ENCODE measurements at places on chromosomes 1 and 21.
A peak's percentile ranks its signal among the peaks of the same experiment; 100 is the strongest.

- DNase-seq, result no peak
These were observed 92.6 kb downstream of the ARHGEF10L start for GRCh38 chr1:17632106-17632505.

GRCh38 chr1:154937988-154938386, 1.5 kb upstream of the PMVK start:
- DNase-seq, result no peak

DNA sequence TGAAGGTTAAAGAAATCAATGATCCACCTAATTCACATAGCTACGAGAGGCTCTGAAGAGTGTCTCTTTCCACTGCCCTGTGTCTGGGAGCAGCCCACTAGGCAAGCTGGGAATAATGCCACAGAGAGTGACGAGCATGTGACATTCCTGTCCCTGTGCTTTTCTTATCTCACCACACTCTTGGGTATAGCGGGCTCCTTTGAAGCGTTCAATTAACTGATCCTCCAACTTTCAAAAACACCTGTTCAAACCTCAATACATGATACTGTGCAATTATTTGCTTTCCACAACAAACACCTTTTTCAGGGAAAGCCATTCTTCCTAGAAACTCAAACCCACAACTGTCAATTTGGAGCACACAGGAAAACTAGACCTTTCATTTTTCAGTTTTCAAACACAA, 43.4 kb downstream of the PLPP3 start:
- no peak for DNase-seq

DNA sequence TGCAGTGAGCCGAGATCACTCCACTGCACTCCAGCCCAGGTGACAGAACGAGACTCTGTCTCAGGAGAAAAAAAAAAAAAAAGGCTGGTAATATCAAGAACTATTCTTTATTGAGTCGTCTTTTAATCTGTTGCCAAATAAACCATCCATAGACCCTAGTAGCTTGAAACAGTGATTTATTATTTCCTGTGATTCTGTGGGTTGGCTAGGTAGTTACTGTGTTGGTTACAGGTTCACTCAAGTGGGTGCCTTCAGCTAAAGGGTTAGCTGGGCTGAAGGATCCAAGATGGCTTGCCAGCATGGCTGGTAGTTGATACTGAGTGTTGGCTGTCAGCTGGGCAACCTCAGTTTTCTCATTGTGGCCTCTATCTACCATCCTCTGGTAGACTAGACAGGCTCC, 9.2 kb downstream of the TLCD4 start:
- DNase-seq, result no peak

- DNase-seq, result no peak
These were observed 50.9 kb upstream of the C1orf198 start for GRCh38 chr1:230919207-230919606.

GRCh38 chr1:31183927-31184554, 55.6 kb downstream of the NKAIN1 start:
- peak; percentile 16 for DNase-seq

GRCh38 chr1:22879445-22879844, 93.2 kb downstream of the LACTBL1 start:
- DNase-seq, result no peak

DNA sequence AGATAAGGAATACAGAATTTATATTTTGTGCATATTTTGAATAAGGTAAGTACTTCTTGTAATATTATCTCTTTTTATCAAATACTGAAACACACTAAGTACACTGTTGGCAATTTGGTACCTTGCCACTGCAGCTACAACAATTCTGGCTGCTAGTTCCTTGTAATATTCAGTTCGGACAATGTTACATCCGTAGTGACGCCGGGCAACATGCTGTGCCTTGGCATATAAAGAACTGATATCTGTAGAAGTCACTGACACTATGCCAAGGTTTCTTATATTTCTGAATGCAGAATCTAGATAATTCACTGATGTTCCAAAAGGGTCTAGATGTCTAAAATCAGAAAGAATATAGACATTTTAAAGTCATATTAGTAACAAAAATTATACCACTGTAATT, 17.5 kb downstream of the TRMT1L start:
- no peak for DNase-seq

DNA sequence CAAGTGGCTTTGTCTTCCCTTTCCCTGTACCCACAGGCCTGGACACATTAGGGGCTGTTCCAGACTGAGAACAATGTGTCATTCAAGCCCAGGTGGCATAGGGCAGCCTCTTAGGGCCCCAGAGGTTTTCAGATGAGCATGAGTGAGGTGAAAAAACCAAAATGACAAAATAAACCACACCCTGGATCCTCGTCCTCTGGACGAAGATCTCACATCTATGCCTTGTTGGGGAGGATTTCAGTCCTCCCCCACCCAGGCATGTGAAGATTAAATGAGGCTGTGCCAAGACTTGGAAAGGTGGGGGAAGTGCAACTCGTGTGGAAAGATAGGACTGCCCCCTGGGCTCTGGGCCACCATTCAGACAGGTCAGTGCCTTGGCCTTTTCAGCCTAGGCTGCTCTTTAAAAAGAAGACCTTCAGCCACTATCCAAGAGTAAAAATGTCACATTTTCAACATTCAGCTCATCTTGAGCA, 32.8 kb upstream of the IL19 start:
- peak; percentile 35 for DNase-seq

DNA sequence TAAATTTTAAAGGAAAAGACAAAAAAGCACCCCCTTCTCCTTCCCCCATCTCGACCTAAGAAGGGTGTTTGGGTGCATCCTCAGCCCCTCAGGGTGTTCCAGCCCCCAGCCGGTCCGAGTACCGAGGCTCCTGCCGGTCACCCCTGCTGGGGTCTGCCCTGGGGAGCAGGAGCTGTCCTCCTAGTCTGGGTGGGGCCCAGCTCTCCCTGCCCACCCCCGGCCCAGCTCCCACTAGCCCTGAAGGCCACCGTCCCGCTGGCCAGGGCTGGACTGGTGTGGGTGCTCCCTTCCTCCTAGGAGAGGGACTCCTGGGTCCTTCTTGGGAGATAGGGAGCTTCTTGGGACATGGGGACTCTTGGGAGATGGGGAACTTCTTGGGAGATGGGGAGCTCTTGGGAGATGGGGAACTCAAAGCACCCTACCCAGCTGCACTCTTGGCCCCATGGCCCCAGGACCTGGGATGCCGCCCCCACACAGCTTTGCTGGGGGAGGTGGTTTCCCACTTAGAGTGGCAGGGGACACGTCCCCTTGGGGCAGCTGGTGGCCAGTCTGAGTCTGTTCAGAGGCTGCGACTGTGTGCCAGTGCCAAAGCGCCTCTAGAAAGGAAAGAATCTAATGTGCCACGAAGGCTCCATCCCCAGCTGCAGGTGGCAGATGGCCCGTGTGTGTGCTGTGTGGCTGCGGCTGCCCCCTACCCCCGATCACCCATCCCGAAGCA, 44.5 kb downstream of the MORN1 start:
- no peak for DNase-seq

DNA sequence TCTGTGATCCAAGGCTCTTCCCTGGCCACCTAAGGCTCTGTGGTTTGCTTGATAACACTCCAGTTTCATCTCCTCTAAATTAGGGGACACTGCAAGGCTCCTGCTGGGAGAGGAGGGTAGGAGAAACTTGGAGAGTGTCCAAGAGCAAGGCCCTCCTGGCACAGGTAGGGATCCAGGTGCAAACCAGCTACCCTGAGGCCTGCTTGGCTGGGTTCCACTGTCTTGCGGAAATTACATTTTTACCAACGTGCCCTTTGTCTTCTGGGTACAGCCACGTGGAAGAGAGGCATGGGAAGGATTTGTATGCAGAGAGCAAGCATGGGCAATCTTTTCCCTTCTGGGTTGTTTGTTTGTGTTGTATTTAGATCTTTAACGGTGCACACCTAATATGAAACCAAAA, 132.5 kb downstream of the PRDM2 start:
- no peak for DNase-seq

- peak; percentile 80 for DNase-seq
These were observed 161.1 kb upstream of the COL6A1 start for GRCh38 chr21:45820171-45821091.

- no peak for DNase-seq
These were observed 10.7 kb downstream of the RCC1 start for GRCh38 chr1:28516518-28516956.

DNA sequence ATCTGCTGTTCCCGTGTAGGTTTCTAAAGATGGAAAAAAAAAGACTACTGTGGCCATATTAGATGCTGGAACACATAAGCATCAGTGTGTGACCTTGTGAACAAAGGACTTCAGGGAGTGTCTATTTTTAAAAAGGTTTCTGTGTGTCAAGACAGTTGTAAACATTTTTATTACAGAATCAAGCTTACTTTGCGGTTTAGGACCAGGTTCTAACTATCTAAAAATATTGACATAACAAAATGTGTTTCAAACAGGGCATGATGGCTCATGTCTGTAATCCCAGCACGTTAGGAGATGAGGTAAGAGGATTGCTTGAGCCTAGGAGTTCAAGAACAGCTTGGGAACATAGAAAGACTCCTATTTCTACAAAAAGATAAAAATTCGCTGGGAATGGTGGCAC, 7.1 kb upstream of the DDI2 start:
- DNase-seq, result no peak

GRCh38 chr21:36630485-36631206, 68.3 kb upstream of the SIM2 start:
- peak; percentile 48 for DNase-seq

DNA sequence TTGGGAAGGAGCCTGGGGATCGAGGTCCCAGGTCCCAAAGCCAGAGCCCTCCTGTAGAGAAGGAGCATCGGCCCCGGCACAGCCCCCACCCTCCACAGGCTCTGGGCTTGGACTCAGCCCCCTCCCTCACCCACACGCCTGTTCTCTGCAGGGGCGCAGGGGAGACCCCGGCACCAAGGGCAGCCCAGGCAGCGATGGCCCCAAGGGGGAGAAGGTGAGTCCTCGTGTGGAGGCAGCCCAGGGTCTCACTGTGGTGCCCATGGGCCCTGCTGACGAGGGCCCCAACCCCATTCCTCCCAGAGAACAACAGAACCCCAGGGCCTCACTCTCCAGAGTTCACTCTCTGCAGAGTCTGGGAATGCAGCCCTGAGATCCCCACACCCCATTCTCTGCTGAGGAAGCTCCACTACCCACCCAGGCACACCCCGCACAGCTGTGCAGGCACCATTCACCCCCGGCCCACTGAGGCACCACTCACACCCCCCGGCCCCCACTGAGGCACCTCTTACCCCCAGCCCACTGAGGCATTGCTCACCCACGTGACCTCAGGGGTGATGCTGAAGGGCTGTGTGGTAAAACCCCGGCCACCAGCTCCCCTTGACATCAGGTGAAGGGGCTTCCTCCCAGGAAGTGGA, 21.8 kb downstream of the COL6A2 start:
- no peak for DNase-seq

- DNase-seq, result no peak
These were observed at the start of gene SLC16A4 for GRCh38 chr1:110390692-110391245. TSS of gene SLC16A4 (minus strand) at chr1:110391026. CDS start at chr1:110389323, 1,703 bp downstream.

- no peak for DNase-seq
These were observed 2.5 kb upstream of the VAMP3 start for GRCh38 chr1:7768583-7768982.

- no peak for DNase-seq
These were observed 45.1 kb downstream of the MAP3K7CL start for GRCh38 chr21:29175408-29176134.

- no peak for DNase-seq
These were observed 148.9 kb upstream of the RUNX1 start for GRCh38 chr21:35197992-35198431.

DNA sequence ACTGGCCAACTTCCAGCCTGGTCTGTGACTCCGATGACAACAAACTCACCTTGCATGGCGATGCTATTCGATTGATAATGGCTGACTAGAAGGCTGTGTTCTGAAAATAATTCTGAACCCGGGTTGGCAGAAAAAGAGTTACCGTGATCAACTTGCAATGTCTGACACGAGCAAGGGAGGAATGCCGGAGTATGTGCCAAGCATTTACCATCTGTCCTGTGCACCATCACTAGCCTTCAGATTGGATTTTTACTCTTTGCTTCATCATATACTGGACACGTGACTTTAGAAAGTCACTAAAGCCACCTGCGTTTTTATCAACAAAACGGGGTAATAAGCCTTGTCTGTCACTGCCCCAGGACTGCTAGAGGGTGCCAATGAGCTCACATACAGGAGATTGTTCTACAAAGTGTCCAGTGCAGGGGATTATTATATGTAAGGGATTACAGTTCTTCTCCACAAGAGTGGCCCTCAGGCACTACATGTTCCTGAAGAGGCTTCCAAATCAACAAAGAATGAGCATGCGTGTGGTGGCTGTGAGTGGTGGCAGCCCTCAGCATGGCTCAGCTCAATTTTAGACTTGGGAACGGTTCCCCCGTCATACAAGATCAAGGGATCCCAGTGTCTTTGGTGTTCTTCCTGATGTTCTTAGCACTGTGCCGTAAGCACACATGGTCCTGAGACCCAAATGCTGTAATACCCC, 35.8 kb downstream of the SSBP3 start:
- DNase-seq, result no peak

DNA sequence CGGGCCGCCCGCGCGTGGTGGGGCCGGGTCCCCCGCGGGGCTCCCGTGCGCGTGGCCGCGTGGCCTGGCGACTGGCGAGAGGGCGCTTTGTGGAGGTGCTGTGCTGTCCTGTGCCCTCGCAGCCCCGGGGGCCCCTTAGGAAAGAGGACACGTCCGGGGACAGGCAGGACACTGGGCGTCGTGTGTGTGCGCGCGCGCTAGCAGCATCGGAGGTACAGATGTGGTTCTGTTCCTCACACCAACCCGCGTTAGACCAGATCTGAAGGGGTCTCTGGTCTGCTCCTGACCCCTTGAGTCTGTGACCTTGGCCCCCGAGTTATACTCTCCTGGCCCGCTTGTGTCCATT, 489 bp downstream of the ACTN2 start:
- peak; percentile 5 for DNase-seq

DNA sequence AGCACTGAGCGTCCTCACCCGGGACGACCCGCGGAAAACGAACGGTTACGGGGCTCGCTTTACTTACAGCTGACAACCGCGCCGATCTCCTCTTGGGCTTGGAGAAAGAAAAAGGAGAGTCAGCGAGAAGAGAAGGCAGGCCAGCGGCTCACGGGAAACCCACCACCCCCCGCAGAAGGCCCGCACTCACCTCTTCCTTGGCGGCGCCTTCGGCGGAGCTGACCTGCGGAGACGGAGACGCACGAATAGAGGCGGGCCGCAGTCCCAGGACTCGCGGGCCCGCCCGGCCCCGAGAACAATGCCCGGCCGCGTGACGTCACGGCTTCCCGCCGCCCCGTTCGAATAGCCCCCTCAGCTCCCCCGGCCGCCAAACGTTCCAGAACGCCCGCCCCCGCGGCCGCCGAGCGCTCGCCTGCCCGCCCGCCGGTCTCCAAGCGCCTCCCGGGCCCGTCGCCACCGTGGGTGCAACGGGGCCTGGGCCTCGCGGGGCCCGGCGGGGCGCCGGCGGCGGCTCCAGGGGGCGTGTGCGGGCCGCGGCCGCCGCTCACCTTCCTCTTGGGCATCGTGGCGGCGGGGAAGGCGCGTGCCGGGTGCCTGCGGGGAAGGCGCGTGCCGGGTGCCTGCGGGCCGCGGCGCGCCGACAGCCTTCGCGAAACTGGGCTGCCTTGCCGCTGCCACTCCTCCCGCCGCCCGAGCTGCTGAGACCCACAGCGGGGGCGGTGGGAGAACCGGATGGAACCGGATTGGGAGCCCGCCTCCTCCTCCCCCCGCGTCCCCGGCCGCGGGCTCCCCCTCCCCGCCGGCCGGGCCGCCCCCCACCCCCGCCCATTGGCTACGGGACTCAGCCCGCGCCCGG, at the start of gene HMGN1:
Gene HMGN1, minus strand, starts transcription at position 734 of the 856 bp plus-strand sequence. Its CDS starts 171 bp downstream, at position 563.
- peak; percentile 90 for DNase-seq

- no peak for DNase-seq
These were observed 41.4 kb downstream of the RNF187 start for GRCh38 chr1:228528612-228529011.

- DNase-seq, result no peak
These were observed 670 bp upstream of the PARK7 start for GRCh38 chr1:7960867-7961215.

- no peak for DNase-seq
These were observed 35.7 kb upstream of the SUCO start for GRCh38 chr1:172497230-172497629.

All from stimulated activated CD4-positive, alpha-beta T cell treated with anti-CD3 and anti-CD28 coated beads, Interleukin-1b, Interleukin-23, amount 100 ng/mL, for 48 hours (primary cell).